ENCODE measurements at places on chromosomes 4 and X.

DNA sequence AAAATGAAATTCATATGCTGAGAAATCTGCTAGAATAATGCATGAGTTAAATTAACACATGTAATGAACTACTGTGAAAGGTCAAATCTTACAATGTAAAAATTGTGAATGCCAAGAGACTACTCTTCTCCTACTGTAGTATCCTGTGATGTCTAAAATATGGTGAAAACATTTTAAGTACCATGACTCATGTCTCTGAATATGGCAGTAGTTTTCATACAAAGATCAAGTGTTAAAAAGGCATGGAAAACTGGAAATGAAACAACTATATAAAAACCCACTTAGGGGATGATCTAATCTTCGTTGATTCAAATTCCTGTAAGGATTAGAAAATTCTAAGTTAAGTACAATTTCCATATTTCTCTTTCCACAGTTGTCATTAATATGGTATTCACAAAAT, 221.3 kb downstream of the PPP3CA start:
- no peak for DNase-seq

DNA sequence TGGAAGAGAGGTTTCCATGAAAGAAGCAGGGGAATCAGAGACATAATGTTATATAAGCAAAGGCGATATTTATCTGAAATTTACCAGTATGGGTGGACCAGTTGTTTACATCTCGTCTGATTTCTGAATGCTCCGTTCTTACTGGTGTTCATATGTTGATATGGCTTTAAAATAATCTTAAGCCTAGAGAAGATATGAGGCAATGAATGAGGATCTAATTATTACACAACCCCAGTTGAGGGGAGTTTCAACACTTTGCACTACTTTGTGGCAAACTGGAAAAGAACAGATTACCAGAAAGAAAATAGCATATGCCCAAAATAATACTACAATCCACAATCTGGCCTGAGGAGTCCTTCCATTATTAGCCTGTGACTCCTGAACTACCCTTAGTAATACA, 263.3 kb upstream of the MAGEB2 start:
- no peak for DNase-seq

GRCh38 chr4:127479031-127479622, 153.6 kb upstream of the INTU start:
- no peak for DNase-seq

DNA sequence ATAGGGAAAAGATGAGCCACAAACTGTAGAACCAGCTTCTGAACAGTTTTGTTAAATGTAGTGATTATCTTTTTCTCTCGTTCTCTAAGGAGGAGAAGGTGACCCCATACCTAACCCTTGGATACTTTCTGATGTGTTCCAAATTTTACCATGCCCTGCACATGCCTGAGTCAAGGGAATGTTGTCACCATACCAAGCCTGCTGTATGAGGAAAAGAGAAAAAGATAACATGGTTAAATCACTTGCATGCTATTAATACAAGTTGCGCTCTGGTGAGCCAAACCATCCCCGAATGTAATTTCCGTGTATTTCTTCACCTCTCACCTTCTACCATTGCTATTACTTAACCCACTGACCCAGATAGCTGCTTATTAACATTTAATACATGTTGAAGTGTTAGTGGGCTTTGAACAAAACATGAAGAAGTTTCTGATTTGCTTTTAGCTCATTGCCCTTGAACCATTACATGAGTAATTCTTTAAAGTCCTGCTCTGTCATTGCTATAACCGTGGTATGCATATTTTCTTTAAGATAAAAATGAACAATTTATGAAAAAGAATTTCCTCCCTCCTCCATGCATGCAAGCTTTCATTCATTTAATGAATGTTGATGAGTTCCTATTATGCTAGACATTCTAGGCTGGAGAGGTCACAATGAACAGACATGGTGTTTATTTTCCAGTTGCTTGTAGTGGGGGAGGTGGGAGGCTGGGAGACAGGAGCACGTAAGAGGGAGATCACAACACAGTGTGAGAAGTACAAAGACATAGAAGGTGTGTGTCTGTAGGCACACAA, 13.6 kb upstream of the KIT start:
- no peak for DNase-seq

DNA sequence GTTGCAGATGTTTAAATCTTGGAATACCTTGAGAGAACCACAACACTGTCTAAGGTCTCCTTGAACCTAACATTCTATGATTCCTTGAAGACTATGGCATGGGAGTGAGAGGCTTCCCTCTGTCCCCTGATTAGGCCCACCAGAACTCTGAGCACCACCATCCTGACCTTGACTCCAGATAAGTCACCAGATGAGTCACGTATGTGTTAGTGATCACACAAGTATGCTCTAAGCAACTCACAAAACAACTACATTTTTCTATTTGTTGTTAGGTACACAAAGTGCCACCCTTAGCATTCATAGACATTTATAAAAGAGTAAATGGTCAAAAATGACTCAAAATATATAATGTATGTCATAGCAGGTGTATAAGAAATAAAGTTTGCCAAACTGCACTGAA, 252.9 kb upstream of the CXXC4 start:
- no peak for DNase-seq

GRCh38 chr4:8898419-8898818, 26.8 kb upstream of the HMX1 start:
- DNase-seq, result no peak

DNA sequence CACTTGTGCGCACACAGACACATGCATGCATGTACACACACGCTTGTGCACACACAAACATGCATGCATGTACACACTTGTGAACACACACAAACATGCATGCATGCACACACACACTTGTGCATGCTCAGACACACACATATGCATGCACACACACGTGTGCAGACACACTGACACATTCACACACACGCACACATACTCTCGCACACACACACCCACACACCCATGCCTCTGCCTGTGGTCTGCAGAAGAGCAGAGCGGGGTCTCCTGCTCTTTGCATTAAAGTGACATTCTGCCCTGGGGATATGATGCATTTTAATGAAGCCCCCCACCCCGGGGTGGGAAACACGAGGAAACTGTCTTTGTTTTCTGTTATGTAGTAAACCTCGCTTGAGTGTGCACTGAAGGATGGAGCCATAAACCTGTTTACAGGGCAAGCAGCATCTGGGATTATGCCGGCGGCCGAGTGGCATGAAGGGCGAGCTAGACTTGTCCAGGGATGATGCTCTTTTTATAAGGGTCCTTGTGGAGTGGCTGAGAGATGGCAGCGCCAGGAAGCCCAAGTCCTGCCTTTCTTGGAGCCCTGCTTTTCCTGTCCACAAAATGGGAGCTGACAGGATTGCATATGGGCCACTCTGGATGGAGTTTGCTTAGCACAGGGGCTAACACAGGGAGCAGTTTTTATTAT, 17.8 kb downstream of the PSAPL1 start:
- no peak for DNase-seq

DNA sequence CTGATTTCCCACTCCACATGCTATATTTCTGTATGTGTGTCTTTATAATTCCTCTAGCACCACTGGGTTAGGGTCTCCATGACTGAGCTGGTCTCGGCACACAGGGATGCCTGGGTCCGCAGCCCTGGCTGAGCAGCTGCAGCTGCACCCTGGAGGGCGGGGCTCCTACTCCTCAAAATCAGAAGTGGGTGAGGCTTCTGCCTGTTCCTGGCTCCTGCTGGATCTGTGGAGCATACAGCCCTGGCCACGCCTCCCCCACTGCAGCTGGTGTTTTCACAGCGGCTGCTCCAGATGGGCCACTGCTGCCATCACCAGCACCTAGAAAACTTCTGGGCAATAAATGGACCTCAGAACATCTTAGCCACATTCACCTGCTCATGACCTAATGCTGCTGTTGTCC, 30.9 kb downstream of the SPCS3 start:
- no peak for DNase-seq

DNA sequence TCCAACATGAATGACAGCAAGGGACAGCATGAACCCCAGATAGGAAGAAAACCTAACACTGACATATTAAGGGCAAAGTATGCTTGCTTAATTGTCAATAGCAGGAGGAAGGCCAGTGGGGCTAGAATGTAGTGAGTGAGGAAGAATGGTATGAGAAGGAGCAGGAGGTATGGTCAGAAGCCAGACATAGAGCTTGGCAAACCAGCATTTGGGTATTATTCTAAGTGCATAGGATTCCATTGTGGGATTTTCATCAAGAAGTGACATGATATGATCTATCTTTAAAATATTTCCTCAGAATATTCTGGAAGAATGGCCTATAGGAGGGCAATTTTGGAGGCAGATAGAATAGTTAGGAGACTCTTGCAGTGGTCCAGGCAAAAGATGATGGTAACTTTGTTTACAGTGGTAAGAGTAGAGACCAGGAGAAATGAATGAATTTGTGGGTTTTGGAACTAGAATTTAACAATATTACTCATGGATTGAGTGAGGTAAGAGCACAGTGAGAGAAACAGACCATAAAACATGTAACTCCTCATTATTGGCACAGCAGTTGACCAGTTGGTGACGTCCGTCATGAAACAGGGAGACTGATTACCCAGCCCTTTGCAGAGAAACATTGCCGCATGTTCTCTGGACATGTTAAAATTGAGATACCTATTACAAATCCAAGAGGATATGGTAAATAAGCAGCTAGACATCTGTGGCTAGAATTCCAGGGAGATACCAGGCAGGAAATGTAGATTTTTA, 246.5 kb upstream of the HS3ST1 start:
- DNase-seq, result no peak

GRCh38 chrX:153032397-153033118, 23.7 kb upstream of the PNMA3 start:
- DNase-seq, result peak; percentile 46

DNA sequence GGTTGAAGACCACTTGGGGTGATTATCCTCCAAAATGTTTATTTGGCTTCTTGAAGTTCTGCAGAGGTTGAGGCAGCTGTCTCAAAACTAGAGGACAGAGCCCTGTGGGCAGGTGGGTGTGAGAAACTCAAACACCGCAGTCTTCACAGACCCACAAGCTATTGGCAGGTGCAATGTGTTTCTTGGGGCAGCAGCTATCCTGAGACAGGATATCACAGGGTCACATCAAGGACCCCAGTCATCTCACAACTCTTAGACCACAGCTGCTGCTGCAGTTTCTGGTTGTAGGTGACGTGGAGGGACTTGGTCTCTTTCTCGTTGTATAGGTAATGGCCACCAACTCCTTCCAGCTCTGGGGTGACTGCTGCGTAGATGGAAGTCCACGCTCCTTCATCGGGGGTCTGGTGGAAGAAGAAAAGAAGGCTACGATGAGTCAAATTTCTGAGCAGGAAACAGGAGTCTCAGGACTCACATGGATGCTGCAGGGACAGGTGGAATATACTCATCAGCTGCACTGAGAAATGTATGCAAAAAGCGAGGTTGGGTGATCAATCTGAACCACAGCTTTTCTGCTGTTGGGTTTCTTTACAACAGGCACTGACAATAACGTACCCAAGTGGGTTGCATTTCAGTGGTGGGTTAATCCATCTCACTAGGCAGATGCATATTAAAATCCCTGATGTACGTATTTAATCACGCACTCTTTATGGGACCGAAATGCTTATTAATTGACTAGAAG, 279.8 kb downstream of the DHRSX start:
- DNase-seq, result no peak

- peak; percentile 15 for DNase-seq
These were observed 1.7 kb downstream of the UNC5C start for GRCh38 chr4:95546866-95547714.

DNA sequence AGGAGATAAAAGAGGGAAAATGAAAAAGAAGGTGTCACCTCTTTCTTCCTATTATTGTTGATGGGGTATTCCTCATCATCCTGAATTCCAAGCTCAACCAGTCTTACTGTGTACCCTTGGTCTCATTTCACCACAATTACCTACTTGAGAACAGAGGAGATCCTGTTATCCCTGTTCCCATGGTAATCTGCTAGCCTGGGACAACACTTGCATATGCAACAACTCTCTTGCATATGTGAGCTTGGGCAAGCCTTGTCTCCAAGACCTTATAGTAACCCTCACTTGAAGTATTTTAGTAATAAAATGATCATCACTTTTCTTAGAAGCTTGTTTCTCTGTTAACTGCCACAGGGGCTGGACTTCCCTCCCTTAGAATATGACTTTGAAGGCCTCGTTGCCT, 253.7 kb downstream of the NAP1L3 start:
- DNase-seq, result no peak

DNA sequence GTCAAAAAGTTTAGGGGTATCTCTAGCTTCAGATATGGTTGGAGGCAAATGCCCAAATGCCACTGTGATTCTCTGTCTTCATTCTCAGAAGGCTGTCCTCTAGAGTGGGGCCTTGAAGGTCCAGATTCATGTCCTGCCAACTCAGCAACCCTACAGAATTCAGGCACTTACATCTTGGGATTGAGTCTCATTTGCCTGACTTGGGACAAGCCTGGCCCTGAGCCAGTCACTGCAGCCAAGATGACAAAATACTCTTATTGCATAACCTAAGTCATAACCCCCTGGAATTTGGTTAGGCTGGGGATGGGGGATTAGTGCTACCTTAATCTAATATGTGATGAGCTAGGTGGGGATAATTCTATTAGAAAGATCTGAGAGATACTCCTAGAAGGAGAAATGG, 100.5 kb downstream of the AREG start:
- DNase-seq, result no peak

DNA sequence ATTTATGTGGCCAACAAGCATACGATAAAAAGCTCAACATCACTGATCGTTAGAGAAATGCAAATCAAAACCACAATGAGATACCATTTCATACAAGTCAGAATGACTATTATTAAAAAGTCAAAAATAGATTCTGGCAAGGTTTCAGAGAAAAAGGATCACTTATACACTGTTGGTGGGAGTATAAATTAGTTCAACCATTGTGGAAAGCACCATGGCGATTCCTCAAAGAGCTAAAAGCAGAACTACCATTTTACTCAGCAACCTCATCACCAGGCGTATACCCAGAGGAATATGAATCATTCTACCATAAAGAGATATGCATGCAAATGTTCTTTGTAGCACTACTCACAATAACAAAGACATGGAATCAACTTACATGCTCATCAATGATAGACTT, 478.7 kb upstream of the GALNTL6 start:
- DNase-seq, result no peak

All from D721Med (cell line).